ENCODE measurements at places on chromosomes 1 and 21.

DNA sequence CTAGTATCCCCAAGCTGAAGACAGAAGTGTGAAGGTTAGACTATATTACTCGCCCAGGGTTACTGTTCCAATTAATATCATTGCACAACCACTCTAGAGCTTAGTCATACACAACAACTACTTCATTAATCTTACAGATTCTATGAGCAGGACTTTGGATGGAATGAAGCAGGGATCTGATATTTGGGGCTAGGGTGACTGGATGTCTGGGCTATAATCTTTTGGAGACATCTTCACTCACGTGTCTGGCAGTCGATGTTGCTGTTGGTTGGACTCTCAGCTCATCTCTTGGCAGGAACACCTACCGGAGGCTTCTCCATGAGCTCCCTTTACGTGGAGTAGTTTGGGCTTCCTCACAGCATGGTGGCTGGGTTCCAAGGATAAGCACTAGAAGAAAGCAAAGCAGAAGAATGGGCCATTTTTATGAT is 519.2 kb upstream of the B3GALT2 start:
- DNase-seq = no peak

DNA sequence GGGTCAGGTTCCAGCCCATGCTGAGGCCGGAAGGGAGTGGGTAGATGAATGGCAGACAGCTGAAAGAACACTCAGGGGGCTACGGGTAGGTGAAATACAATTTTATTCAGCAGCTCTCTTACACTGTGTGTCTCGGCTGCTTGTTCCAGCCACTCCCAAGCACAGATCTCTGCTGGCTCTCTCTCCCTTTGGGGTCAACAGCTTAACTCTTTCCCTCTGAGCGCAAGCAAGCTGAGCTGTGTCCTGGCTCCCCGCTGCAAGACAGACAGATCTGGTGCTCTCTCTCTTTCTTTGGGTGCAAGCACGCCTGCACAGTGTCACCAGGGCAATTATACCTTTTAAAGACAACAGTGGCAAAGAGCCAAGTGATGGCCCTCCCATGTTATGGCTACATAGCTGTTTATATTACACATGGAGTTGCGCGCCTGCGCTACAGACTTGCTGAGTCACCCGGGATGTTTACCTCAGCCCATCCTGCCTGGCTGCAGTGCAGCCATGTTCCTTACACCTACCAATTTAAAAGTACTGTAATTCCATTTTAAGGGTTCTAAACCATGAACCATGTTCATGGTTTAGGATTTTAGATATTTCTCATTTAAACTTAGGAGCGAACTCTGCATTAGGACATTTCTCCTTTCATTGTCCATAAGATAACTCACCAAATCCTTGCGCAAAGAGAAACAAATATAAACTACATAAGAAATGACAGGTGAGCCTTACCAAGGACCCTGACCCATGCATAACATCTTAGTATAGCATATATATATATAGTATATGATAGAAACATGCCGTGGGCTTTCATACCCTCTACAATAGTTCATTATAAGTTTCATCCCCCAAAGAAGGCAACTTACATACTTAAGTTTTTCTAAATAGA is 396.5 kb downstream of the SMYD3 start:
- DNase-seq = no peak

DNA sequence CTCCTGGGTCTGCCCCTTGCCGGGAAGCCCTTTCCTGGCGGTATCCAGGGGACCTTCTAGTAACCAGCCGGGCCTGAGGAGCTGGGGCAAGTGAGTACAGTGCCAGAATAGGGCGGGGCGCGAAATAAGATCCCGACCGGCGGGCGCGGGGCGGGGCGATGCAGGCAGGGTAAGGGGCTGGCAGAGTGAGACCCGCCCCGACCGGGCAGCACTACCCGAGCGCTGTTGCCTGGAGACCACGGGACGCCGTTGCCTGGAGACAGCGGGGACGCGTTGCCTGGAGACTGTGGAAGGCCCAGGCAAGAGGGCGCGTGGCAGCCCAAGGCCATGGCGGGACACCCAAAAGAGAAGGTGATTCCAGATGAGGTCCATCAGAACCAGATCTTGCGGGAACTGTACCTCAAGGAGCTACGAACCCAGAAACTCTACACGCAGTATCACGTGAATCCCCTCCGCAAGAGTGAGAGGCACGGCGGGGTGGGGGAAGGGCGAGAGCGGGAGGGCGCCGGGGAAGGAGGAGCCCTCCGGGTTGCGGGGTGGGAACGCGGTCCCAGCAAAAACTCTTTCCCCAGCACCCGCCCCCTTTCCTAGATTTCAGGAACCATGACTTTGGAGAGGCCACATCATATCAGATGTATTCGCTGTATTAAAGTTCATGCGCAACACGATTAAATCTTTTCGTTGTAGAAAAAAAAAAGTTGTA is 24.3 kb downstream of the EBNA1BP2 start:
- no peak for DNase-seq

GRCh38 chr1:25622531-25622930 is 5.9 kb downstream of the MAN1C1 start:
- no peak for DNase-seq

- no peak for DNase-seq
These were observed 5.3 kb upstream of the ADAMTS5 start for GRCh38 chr21:26972192-26972591.

DNA sequence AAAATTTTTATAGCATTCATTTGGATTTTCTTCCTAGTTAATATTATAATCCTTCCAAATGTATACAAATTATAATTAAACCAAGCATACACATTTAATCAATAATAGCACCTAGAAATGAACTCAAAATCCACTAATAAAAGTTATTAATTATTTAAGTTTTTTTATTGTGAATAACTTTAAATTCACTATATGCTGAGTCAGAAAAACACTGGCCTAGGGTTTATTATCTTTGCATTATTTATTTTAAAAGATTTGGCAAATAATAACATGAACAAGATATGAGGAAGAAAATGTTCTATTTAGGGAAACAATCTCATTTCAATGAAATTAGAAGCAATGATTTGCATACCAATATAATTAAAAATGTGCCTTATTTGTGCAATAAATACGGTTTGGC is 951.5 kb downstream of the KCNT2 start:
- no peak for DNase-seq

- no peak for DNase-seq
These were observed 19.6 kb upstream of the PIK3R3 start for GRCh38 chr1:46152016-46152415.

DNA sequence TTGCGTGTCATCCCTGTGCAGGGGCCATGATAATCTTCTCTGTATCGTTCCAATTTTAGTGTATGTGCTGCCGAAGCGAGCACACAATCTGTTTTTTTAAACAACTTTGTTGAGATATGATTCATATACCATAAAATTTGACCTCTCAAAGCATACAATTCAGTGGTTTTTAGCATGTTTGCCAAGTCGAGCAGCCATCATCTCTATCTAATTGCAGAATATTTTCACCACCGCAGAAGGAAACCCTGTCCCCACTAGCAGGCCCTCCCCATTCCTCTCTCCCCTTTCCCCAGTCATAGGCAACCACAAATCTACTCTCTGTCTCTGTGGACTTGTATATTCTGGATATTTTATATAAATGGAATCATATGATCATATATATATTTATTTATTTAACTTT is 78.7 kb upstream of the TINAGL1 start:
- DNase-seq = no peak

DNA sequence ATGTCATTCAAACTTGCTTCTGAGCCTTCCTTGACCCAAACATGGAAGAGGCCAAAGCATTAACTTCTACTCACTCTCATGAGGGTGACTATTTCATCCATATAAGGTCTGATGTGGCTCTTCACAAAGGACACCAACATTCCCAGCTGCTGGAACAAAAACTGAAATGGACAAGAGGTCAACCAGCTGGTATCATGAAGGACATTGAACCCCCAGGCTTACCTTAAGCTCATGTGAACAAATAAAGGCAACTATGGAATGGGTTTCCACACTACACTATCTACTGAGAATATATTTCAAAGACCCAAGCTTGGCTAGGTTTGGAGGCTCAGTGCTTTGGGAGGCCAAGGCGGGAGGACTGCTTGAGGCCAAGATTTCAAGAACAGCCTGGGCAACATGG is 26.9 kb downstream of the ANGPTL7 start:
- no peak for DNase-seq

Data from nucleus accumbens (tissue), 56 donors.